Cardiac septum (tissue), 1 donor: ENCODE measurements at places on chromosomes 16 and 17. TPM values are rescaled to one million over a fixed set of nuclear protein-coding genes. Genes with fewer than 3 reads are reported as not detected.

Gene PYY
- total RNA-seq, result not detected

Gene KRTAP4-6
- total RNA-seq, result not detected

Gene MMP15
- 53.5 TPM for total RNA-seq

Gene NUPR1
- 50.2 TPM for total RNA-seq

Gene KRT31
- not detected for total RNA-seq

Gene TMEM92
- total RNA-seq, result not detected

Gene CHD9NB
- 1.0 TPM for total RNA-seq

Gene QRICH2
- total RNA-seq, result 1.8 TPM

Gene TMEM88
- total RNA-seq, result 14.7 TPM

Gene SLC35G3
- total RNA-seq, result not detected

Gene PPL
- total RNA-seq, result 5.6 TPM

Gene NAT9
- total RNA-seq, result 27.6 TPM

Gene ZFP3
- 12.6 TPM for total RNA-seq

Gene SLC52A1
- total RNA-seq, result not detected

Gene IL17C
- total RNA-seq, result not detected

Gene ZNF213
- 7.5 TPM for total RNA-seq

Gene KCNJ12
- 11.3 TPM for total RNA-seq

Gene TNFRSF13B
- total RNA-seq, result not detected

Gene DPEP3
- not detected for total RNA-seq

Gene CTF1
- total RNA-seq, result 17.7 TPM

Gene CMTM2
- total RNA-seq, result 1.3 TPM

Gene TEX14
- 0.32 TPM for total RNA-seq

Gene PRR11
- total RNA-seq, result 0.78 TPM

Gene MPO
- 0.94 TPM for total RNA-seq

Gene HDAC5
- 75.5 TPM for total RNA-seq

Gene PIRT
- not detected for total RNA-seq

Gene CEMP1
- total RNA-seq, result not detected

Gene PDE6G
- not detected for total RNA-seq

Gene IGSF6
- total RNA-seq, result 2.3 TPM

Gene CCL14
- total RNA-seq, result 6.7 TPM

Gene OR1E1
- total RNA-seq, result not detected

Gene PRAC2
- not detected for total RNA-seq

Gene ANKRD40CL
- not detected for total RNA-seq

Gene ZG16B
- total RNA-seq, result not detected

Gene XPO6
- total RNA-seq, result 43.9 TPM

Gene LITAFD
- total RNA-seq, result not detected

Gene TUBG2
- 21.9 TPM for total RNA-seq

Gene SLFN12
- 4.3 TPM for total RNA-seq

Gene TP53TG3C
- not detected for total RNA-seq

Gene SMIM36
- not detected for total RNA-seq

Gene C1QTNF1
- total RNA-seq, result 92.9 TPM

Gene SLC12A3
- not detected for total RNA-seq

Gene PMP22
- total RNA-seq, result 91.8 TPM

Gene MFAP4
- total RNA-seq, result 46.2 TPM
